ENCODE measurements at places on chromosomes 5 and 9.

DNA sequence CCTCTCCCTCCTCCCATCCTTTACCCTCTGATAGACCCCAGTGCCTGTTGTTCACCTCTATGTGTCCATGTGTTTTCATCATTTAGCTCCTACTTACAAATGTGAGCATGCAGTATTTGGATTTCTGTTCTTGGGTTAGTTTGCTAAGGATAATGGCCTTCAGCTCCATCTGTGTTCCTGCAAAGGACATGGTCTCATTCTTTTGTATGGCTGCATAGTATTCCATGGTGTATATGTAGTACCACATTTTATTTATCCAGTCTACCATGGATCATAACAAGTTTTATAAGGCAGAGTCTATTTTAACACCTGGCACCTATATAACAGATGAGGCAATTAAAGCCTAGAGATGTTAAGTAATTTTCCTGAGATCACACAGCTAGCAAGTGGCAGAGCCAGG is 7.4 kb downstream of the YTHDC2 start:
- no peak for DNase-seq

GRCh38 chr5:134003064-134003816 is 1.5 kb downstream of the VDAC1 start:
- no peak for DNase-seq

DNA sequence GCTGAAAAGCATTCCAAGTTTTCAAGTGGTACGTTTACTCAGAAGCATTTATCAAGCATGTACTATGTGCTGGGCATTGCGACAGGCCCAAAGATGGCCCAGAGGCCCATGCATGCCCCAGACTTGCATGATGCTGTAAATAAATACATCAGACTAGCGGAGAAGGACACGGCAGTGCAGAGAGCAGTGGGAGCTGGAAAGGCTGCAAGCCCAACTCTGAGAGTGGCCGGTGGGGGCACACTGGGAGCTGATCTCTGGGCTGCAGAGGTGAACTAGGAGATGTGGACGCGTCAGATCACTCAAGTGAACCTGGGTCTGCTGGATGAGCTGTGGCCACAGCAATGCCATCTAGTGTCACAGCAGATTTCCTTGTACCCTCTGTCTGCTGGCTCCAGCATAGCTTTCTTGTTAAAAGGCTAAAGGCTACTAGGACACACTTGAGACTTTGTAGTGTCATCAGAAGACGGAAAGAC is 246.9 kb downstream of the FANCC start:
- no peak for DNase-seq

DNA sequence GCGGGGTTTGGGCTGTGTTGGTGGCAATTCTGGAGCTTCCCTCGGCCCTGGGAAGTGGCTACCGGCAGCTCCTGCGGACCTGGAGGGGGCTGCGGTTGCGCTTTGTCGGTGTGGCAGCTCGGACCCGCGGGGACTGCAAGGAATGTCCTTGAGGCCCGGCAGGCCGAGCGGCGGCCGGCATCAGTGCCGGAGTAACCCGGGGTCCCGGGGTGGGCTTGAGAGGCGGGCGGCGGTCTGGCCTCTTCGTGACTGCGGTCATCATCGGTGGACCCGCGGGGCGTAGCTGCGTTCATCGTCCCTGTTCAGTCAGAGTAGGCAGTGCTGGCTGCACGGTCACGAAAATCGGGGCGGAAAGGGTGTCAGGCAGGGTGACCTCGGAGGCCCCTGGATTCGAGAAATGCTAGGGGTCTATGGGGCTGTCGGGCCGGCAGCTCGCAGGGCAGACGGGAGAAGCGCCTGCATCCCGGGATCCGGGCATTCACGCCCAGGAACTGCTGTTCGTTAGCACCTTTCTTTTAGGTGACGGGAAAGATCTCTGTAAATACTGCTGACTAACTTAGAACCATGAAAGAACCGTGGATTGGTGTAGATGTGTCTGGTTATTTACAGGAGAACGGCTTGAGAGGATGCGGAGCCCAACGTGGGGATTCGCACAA is 474 bp downstream of the HMGCR start:
- DNase-seq = no peak

DNA sequence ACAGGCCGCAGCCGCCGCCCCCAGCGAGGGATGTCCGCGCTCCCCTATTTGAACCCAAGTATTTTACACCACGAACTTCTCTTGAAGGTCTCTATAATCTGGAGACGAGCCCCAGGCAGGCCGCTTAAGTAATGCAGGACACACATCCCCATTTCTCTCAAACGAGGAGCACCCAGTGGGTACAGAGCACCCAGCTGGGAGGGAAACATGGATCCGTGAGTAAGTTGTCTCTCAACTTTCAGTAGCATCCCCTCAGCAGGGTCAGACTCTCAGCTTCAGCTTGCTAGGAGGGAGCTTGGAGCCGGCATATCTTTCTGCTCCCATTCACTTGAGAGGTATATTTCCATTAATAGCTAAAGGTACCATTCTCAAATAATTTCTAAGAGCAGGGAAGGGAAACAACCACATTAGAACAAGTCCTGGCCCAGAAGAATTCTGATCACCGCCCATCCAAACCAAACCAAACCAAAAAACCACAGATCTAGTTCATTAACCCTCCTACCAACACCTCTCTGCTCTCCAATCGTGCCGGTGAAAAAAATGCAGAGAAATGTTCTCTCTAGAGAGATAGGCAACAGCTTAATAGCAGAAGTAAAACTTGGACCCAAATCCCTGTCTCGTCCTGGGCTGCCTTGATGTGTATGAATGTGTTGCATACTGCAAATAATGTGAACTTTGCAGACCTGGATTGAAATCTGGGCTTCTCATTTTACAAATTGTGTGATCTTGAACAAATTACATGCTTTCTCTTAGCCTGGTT is 910 bp downstream of the TDRD7 start:
- no peak for DNase-seq

GRCh38 chr9:136011703-136012496 is 50.7 kb upstream of the UBAC1 start:
- no peak for DNase-seq

DNA sequence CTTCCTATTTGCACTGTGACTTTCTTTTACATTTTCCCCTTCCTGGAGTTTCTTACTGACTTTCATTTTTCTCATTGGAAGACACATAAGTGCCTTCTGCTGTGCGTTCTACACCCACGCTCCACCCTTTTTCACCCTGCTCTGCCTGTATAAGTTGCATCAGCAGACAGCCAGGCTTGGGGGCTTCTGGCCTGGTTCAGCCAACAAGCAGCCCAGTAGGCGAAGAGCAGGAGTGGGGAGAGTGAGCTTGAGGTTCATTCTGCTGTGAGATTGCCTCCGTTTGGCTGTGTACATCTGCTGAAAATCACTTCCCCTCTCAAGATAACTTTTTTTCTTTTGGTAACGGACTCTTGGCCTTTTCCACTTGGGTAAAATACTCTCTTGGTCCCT is 38.4 kb downstream of the RASGRF2 start:
- DNase-seq = no peak

GRCh38 chr9:117074342-117074662 is 340.6 kb downstream of the ASTN2 start:
- no peak for DNase-seq

GRCh38 chr5:86617309-86617755 is 409 bp upstream of the COX7C start:
- no peak for DNase-seq

DNA sequence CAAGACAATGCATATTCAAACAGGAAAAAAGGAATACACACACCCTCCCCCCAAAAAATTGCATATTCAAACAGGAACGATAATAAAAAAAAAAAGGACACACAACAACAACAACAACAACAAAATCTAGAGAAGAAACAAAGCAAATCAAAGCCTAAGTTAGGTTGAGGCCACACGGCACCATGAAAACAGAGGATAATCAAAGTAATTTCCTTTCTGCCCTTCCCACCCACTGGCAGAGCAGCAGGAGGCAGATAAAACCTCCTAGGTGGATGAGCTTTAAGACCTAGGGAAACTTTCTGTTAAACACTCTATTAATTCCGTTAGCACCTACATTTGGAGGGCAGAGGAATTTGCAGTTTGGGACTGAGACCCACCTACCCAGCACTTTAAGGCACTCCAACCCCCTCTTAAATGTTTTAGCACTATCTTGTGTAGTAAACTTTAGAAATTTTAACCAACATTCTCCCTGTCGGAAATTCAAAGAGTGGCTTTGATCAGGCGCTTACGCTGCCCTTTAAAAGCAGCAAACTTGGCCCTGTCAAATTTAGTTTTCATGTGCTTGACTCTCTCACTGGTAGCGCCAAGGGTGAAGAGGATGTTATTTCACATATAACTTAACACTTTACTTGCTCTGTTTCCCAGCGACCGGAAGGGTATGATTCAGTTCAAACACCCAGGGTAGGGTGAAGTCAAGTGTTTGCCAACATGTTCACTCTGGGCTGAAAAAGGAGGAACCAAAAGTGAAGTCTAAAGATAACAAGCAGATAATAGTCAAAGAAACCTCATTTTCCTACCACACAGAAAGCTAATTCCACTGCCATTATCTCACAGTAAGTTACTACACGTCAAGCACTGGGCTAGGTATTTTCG is 9.2 kb downstream of the ENC1 start:
- DNase-seq = no peak

- no peak for DNase-seq
These were observed 179.7 kb upstream of the ISL1 start for GRCh38 chr5:51203598-51203997.

GRCh38 chr9:18396102-18396728 is 77.7 kb upstream of the ADAMTSL1 start:
- DNase-seq = no peak

DNA sequence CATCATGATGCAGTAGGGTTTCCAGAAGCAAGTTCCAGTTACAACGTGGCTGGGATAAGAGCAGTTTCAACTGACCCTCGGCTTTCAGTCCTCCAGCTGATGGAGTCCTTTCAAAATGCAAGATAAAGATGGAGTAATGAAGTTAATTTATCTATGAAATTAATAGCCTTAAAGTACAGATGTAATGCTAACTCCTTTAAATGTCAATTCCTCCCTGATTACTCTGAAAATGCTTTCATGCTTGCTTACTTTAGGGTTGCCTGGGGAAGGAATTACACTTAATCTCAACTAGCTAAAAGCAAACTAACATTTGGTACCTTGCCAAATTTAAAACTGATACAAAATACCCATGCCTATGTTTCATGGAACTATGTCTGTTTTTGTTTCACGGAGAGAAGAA is 178.4 kb downstream of the KIAA0825 start:
- no peak for DNase-seq

DNA sequence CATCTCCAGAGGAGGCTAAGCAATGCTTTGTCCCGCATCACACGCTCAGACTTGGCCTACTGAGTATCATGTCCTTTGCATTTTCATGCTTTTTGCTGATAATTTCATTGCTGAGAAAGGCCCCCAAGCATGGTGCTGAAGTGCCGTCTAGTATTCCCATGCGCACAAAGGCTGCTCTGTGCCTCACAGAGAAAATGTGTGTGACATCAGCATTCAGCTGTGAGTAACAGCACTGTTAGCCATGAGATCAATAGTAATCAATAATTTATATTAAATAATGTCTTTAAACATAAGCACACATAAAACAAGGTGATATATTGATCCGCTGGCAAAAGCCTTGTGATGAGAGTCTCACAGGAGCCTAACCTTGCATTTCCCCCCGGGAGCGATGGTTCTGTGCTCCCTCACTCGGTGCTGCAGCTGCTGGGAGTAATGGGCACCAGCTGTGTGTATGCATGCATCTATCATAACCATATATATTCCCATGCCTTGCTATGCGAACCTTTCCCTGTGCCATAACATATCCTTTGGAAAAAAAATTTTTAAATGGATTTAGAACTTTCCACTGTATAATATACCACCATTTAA is 50.4 kb upstream of the RNF130 start:
- no peak for DNase-seq

DNA sequence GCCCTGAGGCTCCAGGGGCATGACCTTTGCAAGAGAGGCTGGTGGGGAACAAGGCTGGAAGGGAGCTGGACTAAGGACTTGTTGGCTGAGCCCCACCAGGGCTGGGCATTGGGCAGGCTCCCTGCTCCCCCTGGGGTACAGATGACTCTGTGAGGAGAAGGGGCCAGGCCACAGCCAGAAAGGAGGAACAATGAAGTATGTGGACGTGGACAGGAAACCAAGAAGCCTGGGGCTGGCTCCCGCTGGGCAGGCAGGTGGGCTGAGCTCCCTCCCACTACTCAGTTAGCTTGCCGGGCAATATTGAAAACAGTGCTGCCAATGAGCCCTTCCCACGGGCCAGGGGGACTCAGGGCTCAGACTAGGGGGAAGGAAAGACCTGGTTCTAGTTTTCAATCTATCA is 66.1 kb upstream of the SPTLC1 start:
- no peak for DNase-seq

- DNase-seq = no peak
These were observed 593.2 kb upstream of the CLINT1 start for GRCh38 chr5:158451993-158452672.

DNA sequence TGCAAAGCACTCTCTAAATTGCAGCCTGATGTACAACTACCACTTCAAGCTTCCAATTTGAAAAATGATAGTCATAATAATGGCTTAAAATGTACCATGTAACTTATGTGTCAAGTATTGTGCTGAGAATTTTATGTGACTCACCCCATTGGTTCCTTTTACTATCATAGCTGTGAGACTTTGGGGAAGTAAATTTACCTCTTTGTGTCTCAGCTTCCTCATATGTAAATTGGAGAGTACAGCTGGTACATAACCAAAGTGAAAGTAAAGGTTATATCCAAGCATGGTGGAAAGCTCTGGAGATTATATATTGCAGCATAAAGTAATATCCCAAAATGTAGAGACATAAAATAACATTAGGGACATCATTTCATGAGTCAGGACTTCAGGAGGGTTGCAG is 2200.4 kb upstream of the C9orf72 start:
- no peak for DNase-seq

DNA sequence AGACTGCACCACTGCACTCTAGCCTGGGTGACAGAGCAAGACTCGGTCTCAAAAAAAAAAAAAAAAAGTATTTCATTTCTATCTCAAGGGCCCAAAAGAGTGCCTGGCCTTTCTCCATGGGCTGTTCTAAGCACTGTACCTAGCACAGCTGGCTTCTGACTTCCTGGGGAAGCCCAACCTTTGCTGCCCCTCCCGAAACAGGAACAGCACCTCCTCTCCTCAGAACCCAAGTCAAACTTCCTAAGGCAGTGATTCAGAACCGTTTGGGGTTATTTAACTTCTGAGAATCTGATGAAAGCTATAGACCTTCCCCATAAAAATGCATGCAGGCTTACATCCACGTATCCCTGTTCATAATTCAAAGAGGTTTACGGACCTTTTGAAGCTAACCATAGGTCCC is 57.8 kb downstream of the NRG2 start:
- DNase-seq = no peak

DNA sequence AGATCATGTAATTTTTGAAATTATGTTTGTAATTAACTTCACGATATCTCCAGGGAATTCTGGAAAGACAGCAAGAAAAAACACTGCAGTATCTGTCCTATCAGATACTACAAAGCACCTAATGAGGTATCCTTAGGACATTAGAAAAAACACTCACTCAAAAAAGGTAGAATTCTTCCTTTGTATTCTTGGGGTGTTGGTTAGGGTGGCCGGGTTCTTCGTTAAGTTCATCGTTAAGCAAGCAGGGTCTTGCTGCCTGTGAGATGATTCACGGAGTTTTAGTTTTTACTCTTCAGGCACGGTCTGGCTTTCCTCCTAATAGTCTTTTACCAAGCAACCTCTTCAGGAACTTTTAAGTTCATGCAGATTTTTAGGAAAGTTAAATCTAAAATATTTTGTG is 91.4 kb upstream of the IRX4 start:
- DNase-seq = no peak
